Activated B cell treated with CpG ODN at 0.5 μM for 24 hours (primary cell): ENCODE measurements at places on chromosomes 1 and 21.

GRCh38 chr1:77888781-77889642 lies 588 bp downstream of the NEXN start:
- DNase-seq: peak; percentile 35

DNA sequence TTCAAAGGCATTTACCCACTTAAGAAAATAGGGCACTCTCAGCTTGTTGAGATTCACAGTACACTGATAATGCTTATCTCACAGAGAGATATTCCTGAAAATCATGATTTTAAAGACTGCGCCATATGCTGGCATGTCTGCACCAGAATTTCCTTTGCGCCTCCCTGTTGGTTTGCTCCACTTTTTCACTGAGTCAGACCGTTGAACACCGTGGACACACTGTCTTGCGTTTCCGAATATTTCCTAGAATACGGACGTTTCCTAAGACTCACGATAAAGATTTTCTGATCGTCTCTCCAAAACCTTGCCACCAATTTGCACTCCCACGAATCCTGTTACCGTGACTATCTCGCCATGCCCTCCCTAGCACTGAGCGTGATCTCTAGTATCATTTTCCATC lies 497 bp upstream of the C1orf115 start:
- no peak for DNase-seq

DNA sequence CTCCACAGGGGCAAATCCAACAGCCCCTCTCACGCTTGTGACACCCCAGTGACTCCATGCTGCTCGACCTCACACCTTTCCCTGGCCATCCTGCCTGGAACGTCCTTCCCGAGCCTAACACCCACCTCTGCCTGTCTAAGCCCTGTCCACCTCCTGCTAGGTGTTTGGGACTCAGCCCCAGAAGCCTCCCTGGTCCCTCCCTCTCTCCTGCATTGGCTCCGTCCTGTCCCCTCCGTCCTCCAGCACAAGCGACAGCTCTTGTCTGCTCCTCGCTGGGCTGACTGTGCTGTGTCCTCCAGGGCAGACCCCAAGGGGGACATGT lies 102.0 kb upstream of the IFFO2 start:
- DNase-seq: no peak

DNA sequence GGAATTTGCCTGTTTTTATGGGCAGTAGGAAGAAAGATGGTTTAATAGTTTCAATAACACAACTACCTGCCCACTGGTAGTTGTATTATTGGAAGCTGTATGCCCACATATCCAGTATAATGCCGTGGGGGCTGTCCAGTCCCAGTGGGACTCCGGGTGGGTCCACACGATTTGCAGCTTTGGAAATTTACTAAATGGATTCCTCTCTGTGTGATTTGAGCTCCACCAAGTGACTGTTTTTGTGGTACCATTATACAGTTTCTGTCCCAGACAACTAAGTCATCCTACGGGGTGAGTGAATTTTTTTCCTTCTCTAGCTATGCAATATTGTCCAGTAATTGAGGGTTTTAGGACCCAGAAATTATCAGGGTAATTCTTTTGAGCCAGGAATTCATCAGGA lies 86.8 kb downstream of the PLA2G4A start:
- no peak for DNase-seq
